ENCODE measurements at places on chromosomes 12 and 14.

DNA sequence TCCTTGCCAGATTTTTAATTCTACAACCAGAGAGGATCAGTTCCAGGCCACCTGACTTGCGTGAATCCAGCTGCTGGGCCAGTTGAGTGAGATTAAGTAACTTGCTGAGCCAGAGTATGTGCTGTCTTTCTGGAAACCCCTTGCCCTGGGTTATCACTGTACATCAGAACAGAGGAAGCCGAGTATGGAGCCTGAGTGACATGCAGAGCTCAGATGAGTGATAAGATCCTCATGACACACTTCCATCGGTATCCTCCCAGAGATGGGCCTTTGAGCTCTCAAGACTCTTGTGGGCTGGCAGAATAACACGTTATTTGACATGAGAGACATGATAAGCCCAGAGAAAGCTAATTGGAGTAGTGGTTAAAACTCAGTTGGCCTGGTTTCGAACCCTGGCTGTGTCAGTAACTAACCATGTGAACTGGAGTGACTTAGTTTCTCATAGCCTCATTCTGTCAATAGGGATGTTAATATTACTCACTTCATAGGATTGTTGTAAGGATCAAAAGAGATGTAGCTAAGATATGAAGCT, 388.1 kb downstream of the ZFP36L1 start:
- DNase-seq: peak; percentile 2

DNA sequence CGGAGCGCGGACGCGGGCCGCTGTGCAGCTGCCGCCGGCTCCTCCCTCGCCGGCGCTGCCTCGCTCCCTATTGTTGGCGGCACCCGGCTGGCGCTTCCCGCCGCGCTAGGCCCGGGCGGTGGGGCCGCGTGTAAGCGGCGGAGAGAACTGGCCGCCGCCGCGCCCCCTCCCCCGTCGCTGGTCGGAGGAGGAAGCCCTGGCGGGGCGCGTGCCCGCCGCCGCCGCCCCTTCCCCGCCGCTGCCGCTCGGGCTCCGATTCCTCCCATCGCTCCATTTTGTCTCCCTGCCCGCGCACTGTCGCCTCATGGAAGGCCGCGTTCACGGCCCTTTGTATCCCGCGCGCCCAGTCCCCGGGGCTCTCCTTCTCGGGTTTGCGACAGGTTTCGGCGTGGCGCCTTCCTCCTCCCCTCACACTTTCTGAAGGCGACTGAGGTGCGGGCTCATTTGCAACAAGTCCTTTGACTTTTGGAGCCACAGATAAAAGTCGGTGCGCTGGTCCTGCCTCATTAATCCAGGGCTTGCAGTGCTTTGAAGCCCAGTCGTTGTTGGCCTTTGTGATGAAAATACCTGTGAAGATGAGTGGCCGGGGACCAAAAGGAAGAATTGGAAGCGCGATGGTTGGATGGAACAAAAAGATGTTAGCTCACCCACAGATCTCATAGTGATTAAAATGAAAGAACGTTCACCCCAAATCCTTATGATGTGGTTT, 707 bp downstream of the CPSF6 start:
- peak; percentile 39 for DNase-seq

DNA sequence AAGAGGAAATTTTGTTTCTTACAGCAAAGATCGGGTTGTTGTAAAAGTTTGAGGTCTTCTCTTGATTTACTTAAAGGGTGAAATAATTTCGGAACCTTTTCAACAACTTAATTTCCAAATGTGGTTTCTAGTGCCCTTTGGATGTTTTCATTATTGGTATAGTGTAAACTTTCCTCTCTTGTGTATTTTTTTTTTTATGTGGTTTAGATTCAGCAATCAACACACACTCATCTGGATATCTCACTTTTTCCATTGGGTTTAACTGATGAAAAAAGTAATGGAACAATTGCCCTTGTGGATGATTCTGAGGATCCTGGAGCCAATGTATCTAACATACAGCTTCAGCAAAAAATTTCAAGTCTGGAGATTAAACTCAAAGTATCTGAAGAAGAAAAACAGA, 116.3 kb downstream of the CCDC91 start:
- DNase-seq: no peak

- no peak for DNase-seq
Measured at GRCh38 chr12:54975875-54976274, 8.7 kb downstream of the TESPA1 start.

DNA sequence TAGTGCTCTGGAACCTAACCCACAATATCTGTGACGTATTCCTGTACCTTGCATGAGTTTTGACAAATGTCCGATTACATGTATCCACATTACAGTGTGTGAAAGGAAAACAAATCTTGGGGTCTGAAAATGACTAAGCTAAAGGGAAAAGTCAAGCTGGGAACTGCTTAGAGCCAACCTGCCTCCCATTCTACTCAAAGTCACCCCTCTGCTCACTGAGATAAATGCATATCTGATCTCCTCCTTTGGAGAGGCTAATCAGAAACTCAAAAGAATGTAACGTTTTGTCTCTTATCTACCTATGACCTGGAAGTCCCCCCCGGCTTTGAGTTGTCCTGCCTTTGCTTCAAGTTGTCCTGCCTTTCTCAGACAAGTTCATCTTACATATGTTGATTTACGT, 34.0 kb upstream of the KIF21A start:
- no peak for DNase-seq
